ENCODE measurements at places on chromosomes 2 and 18.

DNA sequence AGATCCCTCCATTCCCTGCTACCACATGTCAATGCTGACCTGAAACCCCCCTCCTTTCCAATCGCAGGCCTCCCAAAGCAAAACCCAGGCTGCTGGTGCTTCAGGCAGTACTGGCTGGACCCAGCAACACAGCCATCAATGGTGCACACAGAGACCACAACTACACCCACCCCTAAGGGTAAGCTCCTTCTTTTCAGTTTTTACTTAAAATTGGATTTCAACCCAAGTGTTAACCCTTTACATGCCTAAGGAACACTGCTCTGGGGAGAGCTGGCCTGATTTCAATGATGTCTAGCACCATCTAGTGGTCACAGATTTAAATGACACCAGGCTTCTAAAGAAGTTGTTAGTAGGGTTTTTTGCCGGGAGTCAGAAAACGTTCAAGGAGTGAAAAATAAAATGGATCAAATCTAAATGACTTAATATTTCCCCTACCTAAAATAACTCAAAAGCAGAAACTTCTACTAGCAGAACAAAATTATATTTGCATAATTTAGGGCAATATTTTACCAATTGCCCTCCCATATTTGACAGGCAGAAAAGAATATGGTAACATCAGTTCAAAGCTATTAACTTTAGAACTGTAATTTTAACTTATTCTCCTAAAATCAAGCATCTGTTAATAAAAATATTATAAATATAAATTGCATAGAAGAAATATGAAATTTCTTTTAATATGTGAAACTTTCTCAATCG lies 24.6 kb downstream of the FECH start:
- no peak for DNase-seq

DNA sequence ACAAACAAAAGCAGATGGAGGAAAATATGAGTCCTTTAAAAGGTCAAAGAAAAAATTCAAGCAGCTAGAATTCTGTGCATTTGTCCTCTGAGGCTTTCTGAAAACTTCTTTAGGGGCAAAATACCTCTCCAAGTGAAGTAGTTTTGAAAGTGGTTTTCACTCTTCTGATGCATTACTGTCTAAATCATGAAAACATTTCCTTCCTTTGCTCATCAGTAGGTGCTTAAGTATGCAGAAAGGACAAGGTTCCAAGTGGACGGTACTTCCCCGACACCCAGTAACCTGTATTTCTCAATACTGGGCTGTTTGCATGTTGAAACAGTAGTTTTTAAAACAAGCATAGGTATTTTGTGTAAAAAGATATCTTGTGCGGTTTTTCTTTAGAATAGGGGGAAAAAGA lies 189.1 kb upstream of the ERBB4 start:
- no peak for DNase-seq

GRCh38 chr2:177328056-177328455 lies 63.5 kb upstream of the NFE2L2 start:
- no peak for DNase-seq

GRCh38 chr2:230356084-230356483 lies 29.1 kb downstream of the SP140L start:
- no peak for DNase-seq

- no peak for DNase-seq
These were observed 376 bp downstream of the NDUFA10 start for GRCh38 chr2:240024766-240025165.
